ENCODE measurements at places on chromosomes 13 and 19.

GRCh38 chr13:47049276-47049989, 152.6 kb upstream of the HTR2A start:
- no peak for DNase-seq

DNA sequence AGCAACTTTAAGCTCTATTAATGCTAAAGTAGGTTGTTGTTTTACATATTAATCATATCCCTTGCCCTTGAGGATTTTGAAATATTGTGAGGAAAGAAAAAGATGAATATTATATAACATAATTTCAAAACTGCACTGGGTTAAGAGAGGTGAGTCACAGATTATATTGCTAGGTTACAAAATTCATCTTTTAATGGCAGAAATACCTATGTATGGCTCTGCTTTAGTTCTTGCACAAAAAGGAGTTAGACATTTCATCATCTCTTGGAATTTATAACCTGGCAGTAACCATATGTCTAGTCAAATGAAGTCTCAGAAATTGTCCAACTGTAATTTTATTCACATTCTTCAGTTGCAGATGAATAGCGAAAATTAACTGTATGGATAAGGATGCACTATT, 2041.1 kb downstream of the OLFM4 start:
- no peak for DNase-seq

DNA sequence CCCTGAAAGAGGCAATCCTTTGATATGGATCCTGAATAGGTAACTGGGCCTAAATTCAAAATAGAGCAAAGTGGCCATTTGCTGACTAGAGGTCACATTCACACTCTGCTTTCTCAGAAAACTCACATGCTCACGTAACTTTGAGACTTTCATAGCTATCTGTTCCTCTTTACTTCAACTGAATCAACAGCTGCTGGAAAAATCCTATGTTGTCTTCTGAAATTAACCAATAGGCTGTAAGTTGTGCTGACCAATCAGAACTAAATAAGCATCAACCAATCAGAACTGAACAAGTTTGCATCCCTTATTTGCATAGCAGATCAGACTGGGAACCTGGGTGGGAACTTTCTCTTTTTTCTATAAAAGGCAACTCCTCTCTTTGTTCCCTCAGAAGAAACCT, 24.0 kb upstream of the TBC1D4 start:
- DNase-seq: no peak

- no peak for DNase-seq
Observed at GRCh38 chr19:19544257-19544953, 6.3 kb downstream of the CILP2 start.

GRCh38 chr19:41993612-41994483, at the start of gene ATP1A3:
Gene ATP1A3, minus strand, starts transcription at chr19:41994230. Its CDS starts 154 bp downstream, at chr19:41994076.
- no peak for DNase-seq

- DNase-seq: peak; percentile 92
Observed at GRCh38 chr19:18415178-18415867, 3.9 kb upstream of the SSBP4 start.

GRCh38 chr13:48302871-48303358, 636 bp upstream of the RB1 start:
- DNase-seq: no peak

DNA sequence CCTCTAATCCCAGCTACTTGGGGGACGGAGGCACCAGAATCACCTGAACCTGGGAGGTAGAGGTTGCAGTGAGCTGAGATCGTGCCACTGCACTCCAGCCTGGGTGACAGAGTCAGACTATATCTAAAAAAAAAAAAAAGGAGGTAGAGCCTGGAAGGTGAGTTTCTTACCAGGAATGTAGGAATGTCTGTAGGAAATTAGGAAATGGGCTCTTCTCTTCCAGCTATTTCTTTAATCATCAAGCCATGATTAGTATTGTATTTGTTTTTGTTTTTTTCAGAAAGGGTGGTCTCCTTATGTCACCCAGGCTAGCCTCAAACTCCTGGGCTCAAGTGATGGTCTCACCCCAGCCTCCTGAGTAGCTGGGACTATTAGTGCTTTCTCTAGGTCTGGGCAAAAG, 26.3 kb upstream of the SERP2 start:
- no peak for DNase-seq

DNA sequence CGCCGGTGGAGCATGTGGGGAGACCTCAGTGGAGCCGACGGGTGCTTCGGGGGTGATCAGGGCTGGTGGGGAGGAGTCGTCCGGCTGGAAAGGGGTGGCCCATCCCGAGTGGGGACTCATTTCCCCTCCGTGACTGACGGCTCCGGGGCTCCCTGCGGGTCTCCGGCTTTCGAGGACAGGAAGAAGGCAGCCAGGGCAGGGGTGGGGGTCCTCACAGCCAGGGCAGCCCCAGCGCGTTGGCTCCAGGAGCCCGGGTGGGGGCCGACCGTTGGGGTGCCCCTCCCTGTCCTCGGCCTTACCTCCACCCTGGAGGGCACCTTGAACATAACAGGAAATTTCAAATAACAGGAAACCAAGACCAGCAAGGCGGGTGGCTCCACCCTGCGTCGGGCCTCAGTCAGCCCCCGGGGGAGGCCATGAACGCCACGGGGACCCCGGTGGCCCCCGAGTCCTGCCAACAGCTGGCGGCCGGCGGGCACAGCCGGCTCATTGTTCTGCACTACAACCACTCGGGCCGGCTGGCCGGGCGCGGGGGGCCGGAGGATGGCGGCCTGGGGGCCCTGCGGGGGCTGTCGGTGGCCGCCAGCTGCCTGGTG, at the start of gene S1PR4:
TSS of gene S1PR4 (plus strand) at position 393 of the 596 bp plus-strand sequence. CDS start at position 417, 24 bp downstream.
- no peak for DNase-seq
